Activated T-cell treated with anti-CD3 and anti-CD28 coated beads, Interleukin-2, amount 50 U/mL, for 48 hours (primary cell): ENCODE measurements at places on chromosomes 1 and 21.

DNA sequence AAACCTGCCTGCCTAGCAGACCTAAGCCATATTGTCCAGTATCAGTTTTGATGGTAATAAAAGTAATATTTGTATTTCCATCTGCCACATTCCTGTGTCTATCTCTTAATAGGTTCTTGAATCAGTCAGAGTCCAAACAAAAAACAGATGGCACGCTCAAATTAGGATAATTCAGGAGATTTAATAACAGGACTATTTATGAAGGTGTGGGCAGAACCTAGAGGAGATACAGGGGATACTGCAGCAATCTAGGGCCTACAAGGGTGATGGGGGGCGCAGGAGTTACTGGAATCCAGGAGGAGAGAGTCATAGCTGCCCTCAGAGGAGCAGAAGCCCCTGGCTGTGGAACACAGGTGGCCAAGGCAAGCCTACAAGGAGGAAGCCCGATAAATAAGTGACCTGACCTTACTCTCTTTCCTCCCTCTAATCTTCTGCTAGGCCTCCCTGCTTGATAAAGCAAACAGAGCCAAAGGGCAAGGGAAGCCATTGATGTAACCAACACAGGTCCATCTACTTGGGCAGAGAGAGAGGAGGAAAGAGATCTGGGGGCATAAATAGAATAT is 11.9 kb upstream of the HYI start:
- DNase-seq, result no peak

DNA sequence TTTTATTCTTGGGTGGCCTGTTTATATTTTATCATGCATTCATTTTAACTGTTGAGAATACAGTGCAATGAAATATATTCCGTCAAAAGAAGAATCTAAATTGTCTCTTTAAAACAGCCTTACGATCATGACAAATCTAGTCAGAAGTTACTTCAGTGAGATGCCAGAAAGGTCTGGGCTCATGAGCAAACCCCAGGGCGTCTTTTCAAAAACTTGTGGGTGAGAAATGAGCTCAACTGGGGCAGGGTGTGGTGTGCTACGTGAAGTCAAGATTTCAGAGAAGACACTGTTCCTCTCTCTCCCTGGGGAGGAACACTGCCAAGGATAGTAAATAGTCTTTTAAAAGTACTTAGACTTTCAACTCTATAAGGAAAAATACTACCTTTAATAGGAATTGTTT is 13.4 kb upstream of the UAP1 start:
- no peak for DNase-seq

- no peak for DNase-seq
Measured at GRCh38 chr1:151832318-151832980, 847 bp upstream of the RORC start.

GRCh38 chr1:111729946-111730681 is 9.1 kb downstream of the INKA2 start:
- DNase-seq, result no peak

DNA sequence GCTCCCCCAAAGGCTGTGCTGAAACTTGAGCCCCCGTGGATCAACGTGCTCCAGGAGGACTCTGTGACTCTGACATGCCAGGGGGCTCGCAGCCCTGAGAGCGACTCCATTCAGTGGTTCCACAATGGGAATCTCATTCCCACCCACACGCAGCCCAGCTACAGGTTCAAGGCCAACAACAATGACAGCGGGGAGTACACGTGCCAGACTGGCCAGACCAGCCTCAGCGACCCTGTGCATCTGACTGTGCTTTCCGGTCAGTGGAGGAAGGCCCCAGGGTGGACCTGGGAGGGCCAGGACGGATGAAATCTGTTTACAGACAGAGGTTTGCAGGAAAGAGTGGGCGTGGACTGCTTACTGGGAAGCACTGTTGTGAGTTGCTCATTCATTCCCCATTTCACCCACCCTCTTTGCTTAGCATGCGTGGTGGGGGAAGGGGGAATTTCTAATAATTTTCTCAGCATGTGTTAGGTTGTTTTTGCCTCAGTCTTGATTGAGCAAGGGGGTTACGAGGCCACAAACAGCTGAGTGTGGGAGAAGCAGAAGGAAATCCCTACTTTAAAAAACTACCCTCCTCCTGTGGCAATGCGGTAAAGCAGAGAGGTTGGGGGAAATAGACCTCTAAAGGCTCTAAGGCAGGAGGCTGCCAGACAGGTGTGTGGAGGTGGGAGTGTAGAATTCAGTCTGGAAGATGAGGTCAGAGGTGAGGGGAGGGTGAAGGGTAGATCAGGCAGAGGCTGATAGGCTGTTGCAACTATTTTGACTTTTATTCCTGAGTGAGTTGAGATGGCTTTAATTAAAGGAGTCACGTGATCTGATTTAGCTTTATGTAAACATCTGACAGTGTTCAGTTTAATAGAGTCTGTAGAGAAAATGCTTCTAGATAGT is 1.3 kb downstream of the FCGR2A start:
- DNase-seq, result no peak

- peak; percentile 76 for DNase-seq
Measured at GRCh38 chr1:111214884-111215283, 12.6 kb upstream of the CHI3L2 start.

DNA sequence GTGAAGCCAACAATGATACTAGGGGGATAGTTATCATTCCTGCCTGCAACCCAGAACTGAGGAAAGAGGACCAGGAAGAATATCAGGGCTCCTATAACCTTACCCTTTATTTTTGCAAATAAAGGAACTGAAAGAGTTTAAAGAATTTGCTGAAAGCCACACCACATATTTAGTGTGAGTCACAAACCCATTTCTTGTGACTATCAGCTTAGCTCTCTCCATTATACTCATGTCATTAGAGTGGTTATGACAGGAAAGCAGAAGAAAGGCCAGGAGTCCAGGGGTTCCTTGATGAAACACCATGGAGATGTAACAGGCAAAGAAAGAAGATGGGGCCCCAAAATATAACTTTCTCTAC is 141.1 kb upstream of the SAMSN1 start:
- DNase-seq, result no peak

- DNase-seq, result no peak
Measured at GRCh38 chr1:68585351-68585750, 88.5 kb upstream of the DEPDC1 start.

DNA sequence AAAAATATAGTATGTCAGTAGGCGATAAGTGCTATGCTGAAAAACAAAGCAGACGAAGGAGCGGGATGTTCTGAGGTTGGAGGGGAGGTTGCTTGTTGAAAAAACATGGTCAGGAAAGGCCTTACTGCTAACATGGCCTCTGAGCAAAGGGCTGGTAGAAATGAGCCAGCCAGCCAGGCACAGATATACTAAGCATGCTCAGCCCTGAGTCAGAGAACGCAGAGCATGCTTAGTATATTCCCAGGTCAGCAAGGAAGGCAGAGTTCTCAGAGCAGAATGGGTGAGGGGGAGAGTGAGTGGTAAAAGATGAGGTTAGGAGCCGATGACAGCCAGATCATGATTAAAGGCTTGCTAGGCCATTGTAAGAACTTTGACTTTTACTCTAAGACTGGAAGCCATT is 36.7 kb downstream of the ZBTB40 start:
- DNase-seq, result no peak

DNA sequence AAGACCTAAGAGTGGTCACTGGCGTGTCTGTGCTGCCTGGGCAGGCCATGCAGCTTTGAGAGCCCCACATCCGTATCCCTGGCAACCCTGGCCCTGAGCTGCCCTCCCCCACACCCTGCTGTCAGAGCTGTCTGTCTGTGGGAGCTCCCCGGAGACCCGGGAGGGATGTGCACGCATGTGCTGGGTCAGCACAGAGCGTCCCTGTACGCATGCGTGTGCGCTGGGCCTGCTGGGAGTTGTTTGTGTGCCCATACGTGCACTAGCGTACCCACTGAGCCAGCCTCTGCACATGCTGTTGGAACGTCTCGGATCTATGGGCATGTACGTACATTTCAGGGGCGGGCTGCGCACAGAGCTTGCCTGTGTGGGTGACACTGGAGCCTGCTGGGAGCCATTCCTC is 89.3 kb downstream of the EPHB2 start:
- DNase-seq, result no peak

GRCh38 chr1:201584471-201585092 is 45.7 kb downstream of the NAV1 start:
- DNase-seq, result no peak

DNA sequence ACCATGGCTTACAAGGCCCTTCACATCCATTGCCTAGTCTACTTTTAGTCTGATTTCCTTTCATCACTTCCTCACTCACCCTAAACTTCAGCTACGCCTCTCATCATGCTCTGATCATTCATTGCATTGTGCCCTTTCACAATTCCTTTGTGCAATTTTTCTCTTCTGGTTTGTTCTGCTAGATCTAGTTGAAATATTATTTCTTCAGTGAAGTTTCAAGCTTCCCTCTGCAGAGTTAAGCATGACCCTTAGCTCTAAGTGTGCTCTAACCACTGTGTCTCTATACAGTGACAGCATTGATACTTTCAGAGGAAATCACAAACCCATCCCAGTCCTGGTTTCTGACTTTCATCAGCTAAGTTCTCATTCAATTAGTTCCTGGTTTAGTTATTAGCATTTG is 166.1 kb downstream of the PLA2G4A start:
- no peak for DNase-seq

- DNase-seq, result no peak
Measured at GRCh38 chr21:44052071-44052829, 40.1 kb downstream of the TRAPPC10 start.

DNA sequence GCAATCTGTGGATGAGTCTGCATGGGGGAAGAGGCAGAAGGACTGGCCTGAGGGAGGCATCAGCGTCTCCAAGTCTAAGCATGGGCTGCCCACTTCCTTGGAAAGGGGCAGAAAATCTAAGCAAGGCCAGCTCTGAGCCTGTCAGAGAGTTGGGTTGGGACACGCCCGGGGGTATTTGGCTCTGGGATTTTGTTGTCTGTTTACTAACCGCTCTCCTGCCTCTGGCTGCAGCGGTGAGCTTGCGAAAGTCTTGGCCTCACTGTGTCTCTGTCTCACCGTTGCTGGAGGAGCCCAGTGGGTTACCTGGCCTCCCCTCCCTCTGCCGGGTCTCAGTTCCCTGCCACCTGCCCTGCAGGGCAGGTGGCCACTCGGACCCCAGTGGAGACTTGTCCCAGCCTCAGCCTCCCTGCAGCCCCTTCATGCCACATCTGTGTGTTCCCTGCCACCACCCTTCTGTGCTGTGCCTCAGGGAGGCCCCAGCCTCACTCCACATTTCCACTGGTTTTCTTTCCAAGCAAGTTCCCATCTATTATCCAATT is 33.7 kb downstream of the EDN2 start:
- DNase-seq, result no peak

DNA sequence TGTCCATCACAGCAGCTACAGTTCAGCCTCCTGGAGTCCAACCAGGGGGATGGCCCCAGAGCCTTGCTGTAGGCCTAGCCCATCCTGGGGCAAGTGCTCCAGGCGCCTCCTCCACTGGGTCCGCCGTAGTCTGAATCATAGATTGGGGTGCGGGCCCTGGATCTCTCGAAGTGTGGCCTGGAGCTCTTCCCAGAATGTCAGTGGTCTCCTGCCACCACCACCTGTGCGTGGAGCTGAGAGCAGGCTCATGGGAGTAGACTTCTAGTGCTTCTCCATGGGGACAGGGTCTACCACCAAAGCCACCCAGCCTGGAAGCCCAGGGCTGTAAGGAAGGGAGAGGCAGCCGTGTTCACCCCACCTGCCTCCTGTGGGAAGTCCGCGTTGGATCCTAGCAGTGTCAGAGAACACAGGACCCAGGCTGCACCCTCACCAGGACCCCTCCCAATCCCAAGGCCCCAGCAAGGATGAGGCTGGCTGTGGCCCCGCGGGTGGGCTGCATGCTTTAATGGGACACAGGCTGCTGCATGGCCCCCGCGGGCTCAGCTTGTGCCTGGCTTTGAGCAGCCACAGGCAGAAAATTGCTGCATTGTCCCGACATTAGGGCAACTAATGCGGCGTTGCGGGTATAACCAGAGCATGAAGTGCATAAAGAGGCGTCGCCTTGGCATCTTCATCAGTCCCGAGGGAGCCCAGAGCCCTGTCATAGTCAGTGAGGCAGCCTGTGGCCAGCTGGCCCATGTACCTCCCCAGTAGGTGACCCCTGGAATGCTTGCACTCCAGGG is 735 bp upstream of the HES3 start:
- DNase-seq, result no peak

DNA sequence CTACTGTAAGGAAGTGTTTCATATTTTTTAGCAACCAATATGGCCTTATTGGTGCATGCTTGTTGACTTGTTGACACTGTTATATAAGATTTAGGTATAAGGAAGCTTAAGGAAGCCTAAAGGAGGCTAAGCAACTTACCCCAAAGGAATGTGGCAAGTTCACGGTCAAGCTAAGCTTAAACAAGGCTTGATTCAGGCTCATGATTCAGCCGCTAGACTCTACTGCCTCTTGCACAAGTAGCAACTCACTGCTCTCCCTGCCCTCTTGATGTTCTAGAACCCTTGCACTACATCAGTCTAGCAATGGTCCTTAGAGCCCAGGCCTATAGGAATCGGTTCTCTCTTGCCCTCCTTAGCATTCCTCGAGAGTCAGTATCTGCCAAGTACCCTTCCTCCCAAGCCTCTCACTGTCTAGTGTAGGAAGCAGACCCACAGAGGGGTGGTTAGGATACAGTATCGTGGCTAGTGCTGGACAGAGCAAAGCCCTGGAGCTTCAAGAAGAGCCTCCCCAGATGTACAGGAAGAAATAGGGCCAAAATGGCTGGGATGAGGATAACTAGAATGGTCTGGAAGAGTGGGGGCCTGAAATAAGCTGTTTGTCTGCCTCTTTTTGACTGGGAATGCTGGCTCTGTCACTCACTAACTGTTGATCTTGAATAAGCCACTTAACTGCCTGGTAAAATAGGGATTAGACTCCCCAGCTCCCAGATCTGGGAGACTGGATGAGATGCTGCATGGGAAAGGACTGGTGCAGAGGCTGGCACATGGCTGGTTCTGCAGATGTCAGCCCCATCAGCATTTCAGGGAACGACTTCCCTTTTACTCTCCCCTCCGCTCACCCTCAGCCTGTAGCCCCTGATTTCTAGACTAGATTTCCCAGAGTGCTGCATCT is 122.2 kb downstream of the NAV1 start:
- DNase-seq, result no peak

DNA sequence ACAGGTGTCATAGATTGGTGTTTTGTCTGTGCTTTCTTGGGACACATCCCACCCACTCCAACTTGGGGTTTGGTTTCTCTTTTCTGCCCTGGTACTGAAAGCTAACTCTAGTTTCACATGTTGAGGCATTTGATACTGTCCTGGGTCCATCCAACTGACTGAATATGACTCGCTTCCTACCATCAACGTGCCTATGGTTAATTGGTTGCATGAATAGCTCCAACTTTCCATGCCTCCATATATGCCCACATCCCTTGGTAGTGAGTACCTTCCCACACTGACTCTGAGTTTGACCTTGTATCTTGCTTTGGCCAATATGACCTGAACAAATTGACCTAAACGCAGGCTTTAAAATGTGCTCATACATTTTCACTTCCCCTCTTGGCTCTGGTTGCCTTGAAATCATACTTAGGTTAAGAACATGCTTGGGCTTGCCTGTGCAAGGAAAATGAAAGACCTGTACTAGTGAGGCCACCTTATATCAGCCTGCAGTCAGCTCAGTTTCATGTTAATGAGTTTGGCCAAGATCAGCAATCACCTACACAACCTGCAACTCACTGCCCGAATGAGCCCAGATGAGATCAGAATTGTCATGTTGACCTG is 81.0 kb upstream of the KCNK2 start:
- DNase-seq, result no peak
